ENCODE measurements at places on chromosomes 16 and 17. TPM values are rescaled to one million over a fixed set of nuclear protein-coding genes. Genes with fewer than 3 reads are reported as not detected.
A peak's percentile ranks its signal among the peaks of the same experiment; 100 is the strongest.

GRCh38 chr16:86089991-86090390, 191.0 kb downstream of the IRF8 start:
- H3K4me1 ChIP-seq, result no peaks in the 10 kb centered on the region
- no peak for DNase-seq
- no peak overlapping the region for H3K27ac ChIP-seq
- no peak overlapping the region for H3K4me3 ChIP-seq
- H3K27me3 ChIP-seq, result no peaks in the 10 kb centered on the region

FAM20A gene
- total RNA-seq, result not detected

SHISA6 gene
- not detected for total RNA-seq

SCNN1B gene
- total RNA-seq, result 0.37 TPM

DNA sequence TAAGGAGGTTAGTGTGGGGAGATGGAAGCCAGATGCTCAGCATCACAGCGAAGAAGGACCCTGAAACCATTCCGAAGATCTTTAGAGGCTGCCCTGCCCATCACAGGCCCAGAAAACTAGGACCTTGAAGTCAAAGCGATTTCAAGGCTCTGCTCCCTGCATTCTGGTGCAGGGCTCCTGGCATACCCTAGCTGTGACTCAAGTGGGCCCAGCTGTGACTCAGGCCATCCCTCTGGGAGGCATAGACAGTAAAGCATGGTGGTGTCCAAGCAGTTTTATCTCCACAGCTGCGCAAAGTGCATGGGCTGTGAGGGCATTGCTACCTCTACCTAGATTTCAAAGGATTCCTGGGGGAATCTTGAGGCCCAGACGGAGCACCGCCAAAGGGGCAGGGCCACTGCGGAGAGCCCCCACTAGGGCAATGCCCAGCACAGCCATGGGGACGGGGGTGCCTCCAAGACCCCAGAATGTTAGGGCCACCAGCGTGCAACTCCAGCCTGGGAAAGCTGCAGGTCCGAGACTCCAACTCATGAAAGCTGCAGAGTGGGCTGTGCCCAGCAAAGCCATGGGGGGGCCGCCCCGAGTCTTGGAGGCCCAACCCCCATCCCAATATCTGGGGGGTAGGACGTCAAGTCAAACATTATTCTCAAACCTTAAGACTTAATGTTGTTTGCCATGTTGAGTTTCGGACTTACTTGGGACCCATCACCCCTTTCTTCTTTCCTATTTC, 11.7 kb upstream of the ZNF594 start:
- no peak for DNase-seq
- H3K4me3 ChIP-seq, result no peak overlapping the region
- H3K27me3 ChIP-seq, result no peaks in the 10 kb centered on the region
- H3K4me1 ChIP-seq, result no peaks in the 10 kb centered on the region
- no peak overlapping the region for H3K27ac ChIP-seq

GRCh38 chr17:81239714-81240555, 817 bp downstream of the NDUFAF8 start:
- peak overlapping the region; percentile 94 for H3K4me3 ChIP-seq
- H3K4me1 ChIP-seq, result peaks cover 12% of the 10 kb centered on the region
- peak overlapping the region; percentile 86 for H3K27ac ChIP-seq
- peaks cover 10% of the 10 kb centered on the region for H3K36me3 ChIP-seq
- no peak for DNase-seq

DNA sequence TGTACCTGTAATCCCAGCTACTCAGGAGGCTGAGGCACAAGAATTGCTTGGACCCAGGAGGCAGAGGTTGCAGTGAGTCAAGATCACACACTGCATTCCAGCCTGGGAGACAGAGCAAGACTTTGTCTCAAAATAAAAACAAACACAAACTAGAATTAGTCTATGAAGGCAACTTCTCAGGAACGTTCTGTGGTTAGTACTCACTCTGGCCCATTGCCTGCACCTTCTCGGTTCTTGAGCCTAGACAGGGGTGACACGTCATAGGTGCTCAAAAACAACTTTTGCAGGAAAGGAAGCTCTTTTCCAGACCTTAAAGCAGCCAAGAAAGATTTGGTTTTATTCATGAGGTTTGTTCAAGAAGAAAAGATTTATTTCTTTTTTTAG, 22.3 kb upstream of the CNOT1 start:
- no peak overlapping the region for H3K27ac ChIP-seq
- no peaks in the 10 kb centered on the region for H3K36me3 ChIP-seq
- H3K4me1 ChIP-seq, result no peaks in the 10 kb centered on the region
- peaks cover 4% of the 10 kb centered on the region for H3K27me3 ChIP-seq
- DNase-seq, result no peak

TPSAB1 gene
- total RNA-seq, result 0.25 TPM

- H3K4me1 ChIP-seq, result peaks cover 9% of the 10 kb centered on the region
- DNase-seq, result no peak
- no peak overlapping the region for H3K4me3 ChIP-seq
- H3K27ac ChIP-seq, result no peak overlapping the region
- no peaks in the 10 kb centered on the region for H3K36me3 ChIP-seq
Measured at GRCh38 chr16:14286368-14287230, 215.5 kb downstream of the MRTFB start.

TBC1D28 gene
- not detected for total RNA-seq

- no peak overlapping the region for H3K4me3 ChIP-seq
- no peak overlapping the region for H3K27ac ChIP-seq
- no peaks in the 10 kb centered on the region for H3K27me3 ChIP-seq
Measured at GRCh38 chr17:36493956-36494355, 7.5 kb downstream of the ZNHIT3 start.

DNA sequence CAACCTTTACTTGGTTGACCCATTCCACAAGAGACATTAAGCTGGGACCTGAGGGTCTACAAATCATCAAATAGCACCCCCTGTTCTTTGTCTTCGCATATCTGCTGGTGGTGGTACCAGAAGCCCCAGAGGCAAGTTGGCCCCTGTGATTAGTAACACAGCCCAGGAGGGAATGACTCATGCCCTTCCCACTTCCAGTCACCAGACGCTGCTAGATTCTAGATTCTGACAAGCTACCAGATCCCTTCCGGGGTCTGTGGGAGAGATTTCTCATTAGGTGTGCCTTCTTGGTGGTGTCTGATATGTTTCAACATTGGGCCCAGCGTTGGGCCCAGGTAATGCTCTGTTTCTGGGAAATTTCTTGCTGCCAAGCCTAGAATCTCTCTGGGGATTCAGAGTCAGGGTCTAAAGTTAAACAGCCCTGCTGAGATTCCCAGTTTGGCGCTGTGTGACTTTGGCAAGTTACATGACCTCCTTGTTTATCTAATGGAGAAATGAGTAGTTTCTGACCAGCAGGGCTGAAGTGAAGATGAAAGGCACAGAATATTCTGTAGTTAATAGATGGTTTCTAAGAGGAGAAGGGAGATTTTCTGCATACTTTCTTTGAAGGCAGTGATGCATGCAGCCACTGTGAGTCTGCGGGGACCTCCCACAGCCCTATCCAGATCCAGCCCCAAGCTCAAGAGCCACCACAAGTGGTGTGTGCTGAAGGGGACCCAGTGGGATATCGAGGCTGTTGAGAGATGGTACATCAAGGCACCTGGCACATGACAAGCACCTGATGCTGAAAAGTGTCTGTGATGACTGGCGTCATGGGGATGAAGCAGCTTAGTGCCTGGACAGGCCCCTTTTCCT, 3.9 kb downstream of the TRPV2 start:
- H3K4me3 ChIP-seq, result peak overlapping the region; percentile 32
- peak overlapping the region; percentile 81 for H3K27ac ChIP-seq
- peaks cover 40% of the 10 kb centered on the region for H3K4me1 ChIP-seq
- no peak for DNase-seq
- H3K36me3 ChIP-seq, result no peaks in the 10 kb centered on the region

ARHGAP23 gene
- total RNA-seq, result 41.0 TPM

- peaks cover 8% of the 10 kb centered on the region for H3K4me1 ChIP-seq
- peak overlapping the region; percentile 31 for H3K4me3 ChIP-seq
- no peaks in the 10 kb centered on the region for H3K27me3 ChIP-seq
- DNase-seq, result no peak
Measured at GRCh38 chr16:1958715-1959268, 546 bp upstream of the NDUFB10 start.

DNA sequence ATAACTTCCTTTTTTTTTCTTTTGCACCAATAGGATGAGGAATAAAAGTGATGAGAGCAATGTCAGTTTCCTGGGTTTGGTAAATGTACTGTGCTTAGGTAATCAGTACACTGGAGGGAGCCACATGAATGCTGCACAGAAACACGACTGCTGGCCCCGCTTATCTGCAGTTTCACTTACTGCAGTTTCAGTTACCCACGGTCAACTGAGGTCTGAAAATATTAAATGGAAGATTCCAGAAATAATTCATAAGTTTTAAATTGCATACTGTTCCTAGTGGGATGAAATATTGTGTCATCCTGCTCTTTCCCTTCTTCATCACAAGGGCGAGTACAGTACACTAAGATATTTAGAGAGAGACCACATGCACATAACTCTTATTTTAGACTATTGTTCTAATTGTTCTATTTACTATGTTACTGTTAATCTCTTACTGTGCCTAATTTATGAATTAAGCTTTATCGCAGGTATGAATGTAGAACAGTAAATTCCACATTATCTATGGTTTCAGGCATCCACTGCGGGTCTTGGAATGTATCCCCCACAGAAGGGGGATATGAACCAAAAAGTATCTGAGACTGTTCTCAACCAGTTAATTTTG, 6.4 kb upstream of the LGALS3BP start:
- peaks cover 28% of the 10 kb centered on the region for H3K4me1 ChIP-seq
- no peak overlapping the region for H3K4me3 ChIP-seq
- H3K36me3 ChIP-seq, result peaks cover 7% of the 10 kb centered on the region
- peak overlapping the region; percentile 34 for H3K27ac ChIP-seq
- DNase-seq, result no peak

GRCh38 chr17:80855948-80856862, 135.4 kb upstream of the CHMP6 start:
- H3K27ac ChIP-seq, result peak overlapping the region; percentile 80
- peak; percentile 94 for DNase-seq
- H3K36me3 ChIP-seq, result no peaks in the 10 kb centered on the region
- peaks cover 46% of the 10 kb centered on the region for H3K4me1 ChIP-seq
- no peak overlapping the region for H3K4me3 ChIP-seq

KRT23 gene
- 19.0 TPM for total RNA-seq

AOC2 gene
- total RNA-seq, result 8.0 TPM

GRCh38 chr17:10051112-10051511, 146.0 kb upstream of the RCVRN start:
- DNase-seq, result no peak
- H3K36me3 ChIP-seq, result no peaks in the 10 kb centered on the region
- no peak overlapping the region for H3K4me3 ChIP-seq
- no peak overlapping the region for H3K27ac ChIP-seq
- no peaks in the 10 kb centered on the region for H3K4me1 ChIP-seq

- H3K36me3 ChIP-seq, result no peaks in the 10 kb centered on the region
- H3K27me3 ChIP-seq, result peaks cover 42% of the 10 kb centered on the region
- H3K27ac ChIP-seq, result no peak overlapping the region
- no peaks in the 10 kb centered on the region for H3K4me1 ChIP-seq
Measured at GRCh38 chr17:28467456-28468025, 5.9 kb upstream of the SLC13A2 start.

DNA sequence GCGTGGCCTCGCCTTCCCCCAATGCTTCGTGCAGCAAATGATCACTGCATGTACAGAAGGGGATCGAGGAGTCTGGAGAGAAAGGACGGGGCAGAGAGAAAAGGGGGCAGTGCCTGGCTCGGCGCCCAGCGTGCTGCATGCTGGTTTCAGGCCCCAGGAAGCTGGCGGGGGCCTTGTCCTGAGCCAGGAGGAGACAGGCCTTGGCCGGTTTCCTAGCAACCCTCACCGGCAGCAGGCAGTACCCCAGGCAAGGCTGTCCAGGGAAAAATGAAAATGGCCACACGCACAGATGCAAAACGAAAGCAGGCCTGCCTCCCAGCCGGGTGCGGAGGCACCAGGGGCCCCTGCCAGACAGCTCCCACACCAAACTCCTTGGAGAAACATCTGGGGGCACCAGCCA, 126.3 kb downstream of the ZFHX3 start:
- no peaks in the 10 kb centered on the region for H3K36me3 ChIP-seq
- no peak overlapping the region for H3K27ac ChIP-seq
- DNase-seq, result no peak
- no peaks in the 10 kb centered on the region for H3K4me1 ChIP-seq
- H3K27me3 ChIP-seq, result no peaks in the 10 kb centered on the region
- H3K4me3 ChIP-seq, result no peak overlapping the region

GRCh38 chr16:83586461-83587200, 221.1 kb upstream of the HSBP1 start:
- no peak for DNase-seq
- H3K4me3 ChIP-seq, result no peak overlapping the region
- no peak overlapping the region for H3K27ac ChIP-seq
- H3K36me3 ChIP-seq, result no peaks in the 10 kb centered on the region
- peaks cover 51% of the 10 kb centered on the region for H3K27me3 ChIP-seq

GRCh38 chr17:58200024-58200633, 7.6 kb downstream of the EPX start:
- no peaks in the 10 kb centered on the region for H3K27me3 ChIP-seq
- no peak overlapping the region for H3K4me3 ChIP-seq
- DNase-seq, result peak; percentile 63
- no peaks in the 10 kb centered on the region for H3K4me1 ChIP-seq
- H3K36me3 ChIP-seq, result no peaks in the 10 kb centered on the region
- H3K27ac ChIP-seq, result no peak overlapping the region

GRCh38 chr17:29709866-29710519, 87.3 kb upstream of the CORO6 start:
- no peaks in the 10 kb centered on the region for H3K27me3 ChIP-seq
- no peak overlapping the region for H3K27ac ChIP-seq
- DNase-seq, result no peak
- no peaks in the 10 kb centered on the region for H3K36me3 ChIP-seq

SENP3 gene
- 73.8 TPM for total RNA-seq

DBNDD1 gene
- 60.2 TPM for total RNA-seq
